ENCODE measurements at places on chromosomes 6 and 20. TPM values are rescaled to one million over a fixed set of nuclear protein-coding genes. Genes with fewer than 3 reads are reported as not detected.

DNA sequence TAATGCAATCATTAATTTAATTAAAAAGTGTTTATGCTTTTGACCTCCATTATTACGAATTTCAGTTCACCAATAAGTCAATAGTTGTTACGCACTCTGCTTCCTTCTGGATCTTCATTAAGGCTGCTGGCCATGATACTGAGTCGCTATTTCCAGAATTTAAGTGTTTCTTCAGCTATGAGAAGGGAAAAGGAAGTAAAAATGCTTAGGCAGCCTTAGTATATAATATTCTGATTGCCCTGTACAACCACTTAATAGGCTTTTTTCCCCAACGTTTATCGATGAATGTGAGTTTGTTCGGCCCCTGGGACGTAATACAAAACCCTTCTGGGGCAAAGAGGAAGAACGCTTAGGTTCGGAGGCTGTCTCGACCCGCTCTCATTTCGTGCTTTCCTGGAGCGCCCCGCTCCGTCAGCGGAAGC lies 644 bp downstream of the OARD1 start:
- peak; percentile 71 for DNase-seq

Gene CDKN1A
- total RNA-seq: 0.55 TPM

Gene STMND1
- total RNA-seq: not detected

Gene CLDN20
- not detected for total RNA-seq
